Omental fat pad (tissue), 4 donors: ENCODE measurements at places on chromosomes 12 and 14. TPM values are rescaled to one million over a fixed set of nuclear protein-coding genes. Genes with fewer than 3 reads are reported as not detected.

- DNase-seq: no peak
Observed at GRCh38 chr14:96320605-96321004, 42.5 kb downstream of the ATG2B start.

DNA sequence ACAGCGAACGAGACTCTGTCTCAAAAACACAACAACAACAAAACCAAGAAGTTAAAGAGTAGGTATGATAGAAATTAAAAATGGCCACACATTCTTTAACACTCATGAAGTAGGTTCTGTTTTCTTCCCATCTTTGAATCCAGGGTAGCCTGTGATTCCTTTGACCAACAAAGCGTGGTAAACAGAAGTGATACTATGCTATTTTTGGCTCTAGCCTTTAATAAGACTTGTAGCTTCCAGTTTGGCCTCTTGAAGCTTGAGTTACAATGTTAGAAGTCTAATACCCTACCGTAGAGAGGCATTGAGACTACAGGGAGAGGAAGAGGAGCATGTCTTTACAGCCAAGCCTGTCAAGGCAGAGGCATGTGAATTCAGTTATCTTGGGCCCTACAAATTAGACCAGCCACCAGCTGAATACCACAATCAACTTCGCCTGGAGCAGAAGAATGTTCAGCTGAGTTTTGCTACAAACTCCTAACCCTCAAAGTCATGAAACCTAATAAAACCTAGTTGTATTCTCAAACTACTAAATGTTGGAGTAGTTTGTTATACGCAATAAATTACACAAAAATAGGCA is 4.9 kb upstream of the NEMF start:
- DNase-seq: no peak

DNA sequence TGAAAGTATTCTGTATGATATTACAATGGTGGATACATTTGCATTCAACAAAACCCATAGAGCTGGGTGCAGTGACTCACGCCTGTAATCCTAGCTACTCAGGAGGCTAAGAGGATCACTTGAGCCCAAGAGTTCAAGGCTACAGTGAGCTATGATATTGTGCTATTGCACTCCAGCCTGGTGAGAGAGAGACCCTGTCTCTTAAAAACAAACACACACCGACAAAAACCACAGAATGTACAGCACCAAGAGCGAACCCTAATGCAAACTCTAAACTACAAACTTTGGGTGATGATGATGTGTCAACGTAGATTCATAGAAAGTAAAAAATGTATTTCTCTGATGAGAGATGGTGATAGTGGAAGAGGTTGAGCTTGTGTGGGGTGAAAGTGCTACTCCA is 8.6 kb downstream of the CAPRIN2 start:
- DNase-seq: no peak

DNA sequence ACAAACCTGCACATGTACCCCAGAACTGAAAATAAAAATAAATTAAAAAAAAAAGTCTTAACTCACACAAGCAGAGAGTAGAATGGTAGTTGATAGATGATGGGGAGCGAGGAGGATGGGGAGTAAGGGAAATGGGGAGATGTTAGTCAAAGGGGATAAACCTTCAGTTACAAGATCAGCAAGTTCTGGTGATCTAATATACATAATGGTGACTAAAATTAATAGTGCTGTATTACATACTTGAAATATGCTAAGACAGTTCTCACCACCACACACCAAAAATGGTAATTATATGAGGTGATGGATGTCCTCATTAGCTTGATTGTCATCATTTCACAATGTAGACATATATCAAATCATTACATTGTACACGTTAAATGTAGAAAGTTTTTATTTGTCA is 3.2 kb upstream of the C12orf42 start:
- DNase-seq: no peak

DNA sequence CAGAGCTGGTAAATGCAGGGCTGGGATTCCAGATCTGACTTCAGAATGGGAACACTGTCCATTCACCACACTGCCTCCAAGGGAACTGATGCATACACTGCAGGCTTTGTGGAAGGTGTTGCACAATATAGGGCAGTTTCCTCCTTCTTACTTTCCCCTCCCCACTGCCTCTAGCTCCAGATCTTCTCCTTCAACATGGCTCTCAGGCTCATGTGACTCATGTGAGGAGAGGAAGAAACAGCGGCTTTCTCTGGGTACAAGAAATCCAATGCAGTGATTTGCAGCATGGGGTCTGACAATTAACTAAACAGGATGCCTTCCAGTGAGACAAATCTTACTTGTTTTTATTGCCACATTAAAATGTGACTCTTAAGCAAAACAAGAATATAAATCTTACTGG is 447.6 kb upstream of the CCDC196 start:
- no peak for DNase-seq

KRT71 gene
- not detected for total RNA-seq

PRB2 gene
- not detected for total RNA-seq
